ENCODE measurements at places on chromosomes 5 and 9.

- peak; percentile 97 for DNase-seq
Measured at GRCh38 chr5:41193456-41194205, 19.7 kb downstream of the C6 start.

DNA sequence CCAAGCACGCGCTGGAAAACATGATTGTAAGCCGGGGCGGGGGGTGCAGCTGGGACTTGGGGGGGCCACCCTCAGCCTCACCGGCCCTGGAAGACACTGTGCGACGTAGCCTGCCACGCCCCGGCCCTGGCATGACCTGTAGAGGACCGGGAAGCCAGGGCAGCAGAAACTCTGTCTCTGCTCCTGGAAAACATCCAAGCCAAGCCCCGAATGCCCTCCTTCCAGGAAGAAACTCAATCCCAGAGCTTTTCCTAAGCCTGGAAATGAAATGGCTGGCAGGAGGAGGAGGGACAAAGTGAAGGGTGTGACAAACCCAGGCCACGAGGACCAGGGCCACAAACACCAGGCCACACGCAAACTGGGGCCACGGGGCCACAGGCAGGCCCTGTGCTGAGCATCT lies 55.4 kb downstream of the KCNT1 start:
- no peak for DNase-seq

DNA sequence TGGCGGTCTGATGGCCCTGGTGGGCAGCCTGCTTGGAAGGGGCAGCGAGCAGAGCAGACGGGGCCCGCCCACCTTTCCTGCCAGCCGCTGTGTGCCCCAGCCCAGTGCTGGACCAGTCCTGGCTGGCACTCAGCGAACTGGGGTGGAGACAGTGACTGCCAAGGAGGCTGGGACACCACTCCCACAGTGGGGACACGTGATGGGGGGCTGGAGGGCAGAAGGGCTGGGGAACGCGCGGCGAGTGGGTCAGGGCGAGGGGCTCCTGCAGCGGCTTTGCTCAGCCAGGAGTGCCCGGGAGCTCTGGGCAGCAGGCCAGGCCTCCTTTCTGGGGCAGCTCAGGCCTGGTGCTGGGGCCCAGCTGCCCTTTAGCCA lies 19.5 kb downstream of the NCS1 start:
- no peak for DNase-seq

- DNase-seq: peak; percentile 22
Measured at GRCh38 chr9:86405926-86406325, 51.7 kb upstream of the TUT7 start.

DNA sequence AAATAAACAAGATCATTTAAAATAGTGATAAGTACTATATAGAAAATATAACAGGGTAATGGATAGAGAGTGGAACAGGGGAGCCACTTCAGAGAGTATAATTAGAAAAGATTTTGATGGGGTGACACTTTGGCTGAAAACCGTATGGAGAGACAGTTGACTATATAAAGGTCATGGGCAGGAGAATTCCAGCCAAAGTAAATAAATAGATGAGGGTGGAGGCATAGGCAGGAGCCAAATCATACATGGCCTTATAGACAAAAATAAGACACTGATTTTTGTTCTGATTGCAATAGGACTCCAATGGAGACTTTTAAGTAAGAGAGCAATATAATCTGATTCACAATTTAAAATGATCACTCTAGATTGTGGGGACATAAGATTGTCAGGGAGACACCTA lies 37.5 kb upstream of the NUDT12 start:
- DNase-seq: no peak

DNA sequence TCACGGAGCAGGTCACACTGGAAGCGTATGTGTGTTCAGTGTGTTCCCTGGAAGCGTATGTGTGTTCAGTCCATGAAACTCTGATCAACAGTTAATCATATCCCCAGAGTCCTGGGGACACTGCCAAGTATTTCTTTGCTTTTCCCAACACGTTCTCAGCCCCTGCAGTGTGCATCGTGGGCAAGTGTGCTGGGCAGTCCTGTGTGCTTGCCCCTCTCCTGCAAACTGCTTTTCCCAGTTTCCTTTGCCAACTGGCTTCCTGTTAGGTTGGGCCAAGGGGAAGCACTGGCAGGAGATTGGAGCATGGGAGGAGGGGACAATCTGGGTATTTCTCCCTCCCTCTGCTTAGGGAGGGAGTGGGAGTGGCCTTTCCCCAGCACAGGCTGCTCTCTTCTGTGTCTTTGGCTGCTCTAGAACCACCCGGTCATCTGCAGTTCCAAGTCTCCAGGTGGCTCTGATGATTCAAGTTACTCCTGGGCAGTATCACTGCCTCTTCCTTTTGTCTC lies 36.8 kb upstream of the NEK6 start:
- peak; percentile 73 for DNase-seq

DNA sequence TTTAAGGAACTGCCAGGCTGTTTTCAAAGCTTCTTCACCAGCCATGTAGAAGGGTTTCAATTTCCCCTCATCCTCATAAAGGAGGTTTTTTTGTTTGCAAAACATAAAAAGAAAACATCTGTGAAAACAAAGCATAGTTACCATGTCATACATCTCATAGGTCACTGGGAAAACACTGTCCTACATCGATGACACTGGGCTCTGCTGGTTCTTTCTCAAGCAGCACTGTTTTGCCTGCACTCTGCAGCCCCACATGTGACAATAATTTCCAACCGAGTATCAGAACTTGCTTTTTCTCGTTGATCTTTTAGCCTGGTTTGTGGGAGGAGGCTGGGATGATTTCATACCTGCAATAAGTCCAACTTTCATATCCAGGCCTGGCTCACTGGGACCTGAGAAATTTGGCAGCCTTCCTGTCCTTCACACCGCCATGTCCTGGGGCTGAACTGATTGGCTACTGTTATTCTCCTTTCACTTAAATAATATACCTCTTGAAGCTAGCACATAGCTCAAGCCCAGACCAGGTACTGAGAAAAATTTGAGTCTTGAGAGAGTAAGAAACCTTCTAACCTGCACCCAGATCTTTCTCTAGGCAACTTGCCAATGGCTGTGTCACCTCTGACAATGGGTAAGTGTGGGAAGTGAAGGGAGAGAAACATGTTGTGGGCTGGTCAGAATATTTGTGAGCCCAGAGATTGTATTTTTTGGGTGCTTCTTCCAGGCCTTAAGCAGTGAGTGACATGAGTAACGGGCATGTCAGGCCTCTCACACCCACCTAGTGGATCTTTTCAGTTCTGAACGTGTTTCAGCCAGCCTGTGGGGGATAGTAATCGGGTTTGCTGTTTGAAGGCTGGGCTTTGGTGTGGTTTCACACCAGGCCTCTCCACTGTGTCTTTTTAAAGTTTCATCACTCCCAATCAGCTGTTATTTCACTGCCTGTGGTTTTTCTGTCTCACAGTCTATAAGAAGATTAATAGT lies 502.8 kb downstream of the NTRK2 start:
- DNase-seq: no peak

- no peak for DNase-seq
Measured at GRCh38 chr5:172659570-172659908, 18.5 kb downstream of the NEURL1B start.

- no peak for DNase-seq
Measured at GRCh38 chr9:137544176-137544760, 5.9 kb downstream of the PNPLA7 start.

- DNase-seq: no peak
Measured at GRCh38 chr5:106907979-106908378, 762.8 kb downstream of the EFNA5 start.

DNA sequence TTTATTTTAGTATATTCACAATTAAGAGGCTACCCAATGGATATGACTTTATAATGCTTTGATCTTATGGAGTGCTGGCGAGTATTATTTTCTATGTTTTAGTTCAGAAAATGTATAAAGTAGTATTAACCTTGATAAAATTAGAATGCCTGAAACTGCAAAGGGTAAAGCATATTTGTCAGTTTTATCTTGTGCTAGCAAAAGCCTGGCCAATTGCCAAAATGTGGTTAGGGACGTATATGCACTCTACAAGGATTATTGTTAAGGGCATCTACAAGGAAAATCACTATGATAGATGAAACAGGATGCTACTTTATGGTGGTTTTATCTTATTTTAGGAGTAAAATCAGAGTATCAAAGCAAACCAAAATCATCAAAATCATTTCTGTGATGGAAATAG lies 281.7 kb downstream of the CCDC171 start:
- DNase-seq: no peak

DNA sequence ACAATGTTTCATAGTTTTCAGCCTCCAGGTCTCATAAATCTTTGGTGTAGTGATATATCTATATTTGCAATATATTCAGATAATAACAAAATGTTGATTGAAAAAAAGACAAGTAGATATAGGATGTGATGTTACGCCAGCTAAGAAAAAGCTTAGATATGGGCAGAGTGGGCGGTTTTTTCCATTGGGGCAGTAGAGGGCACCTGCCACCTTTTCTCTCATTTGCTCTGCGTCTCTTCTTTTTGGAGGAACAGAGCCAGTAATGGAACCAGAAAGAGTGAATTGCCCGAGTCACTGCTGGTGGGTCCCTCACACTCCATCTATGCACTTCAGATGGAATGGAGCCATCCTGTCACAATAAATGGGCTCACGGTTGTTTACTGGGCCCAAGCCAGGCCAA lies 62.1 kb upstream of the FANCC start:
- no peak for DNase-seq

GRCh38 chr9:93219692-93220091 lies 35.8 kb downstream of the WNK2 start:
- DNase-seq: no peak

- DNase-seq: peak; percentile 9
Measured at GRCh38 chr5:132020568-132021339, 9.3 kb upstream of the ACSL6 start.

DNA sequence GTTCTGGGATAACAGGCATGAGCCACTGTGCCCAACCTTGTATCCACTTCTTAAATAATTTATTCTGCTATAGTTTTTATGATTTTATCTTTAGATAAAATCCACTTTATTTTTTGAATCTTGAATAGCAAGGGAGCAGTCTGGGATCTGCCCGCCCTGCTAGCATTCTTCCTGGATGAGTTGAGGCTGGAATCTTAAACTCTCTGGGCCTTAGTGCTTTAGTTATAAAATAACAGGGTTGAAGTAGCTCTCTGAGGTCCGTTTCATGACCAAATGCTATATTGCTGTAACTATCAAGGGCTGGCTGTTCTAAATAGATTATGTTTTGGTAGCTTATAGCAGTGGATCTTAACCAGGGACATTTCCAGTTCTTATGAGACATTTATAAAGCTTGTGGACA lies 20.8 kb downstream of the ACER2 start:
- no peak for DNase-seq

GRCh38 chr9:37424204-37424685 lies 1.7 kb downstream of the GRHPR start:
- no peak for DNase-seq

GRCh38 chr5:66443462-66444130 lies 152.6 kb upstream of the MAST4 start:
- DNase-seq: no peak

DNA sequence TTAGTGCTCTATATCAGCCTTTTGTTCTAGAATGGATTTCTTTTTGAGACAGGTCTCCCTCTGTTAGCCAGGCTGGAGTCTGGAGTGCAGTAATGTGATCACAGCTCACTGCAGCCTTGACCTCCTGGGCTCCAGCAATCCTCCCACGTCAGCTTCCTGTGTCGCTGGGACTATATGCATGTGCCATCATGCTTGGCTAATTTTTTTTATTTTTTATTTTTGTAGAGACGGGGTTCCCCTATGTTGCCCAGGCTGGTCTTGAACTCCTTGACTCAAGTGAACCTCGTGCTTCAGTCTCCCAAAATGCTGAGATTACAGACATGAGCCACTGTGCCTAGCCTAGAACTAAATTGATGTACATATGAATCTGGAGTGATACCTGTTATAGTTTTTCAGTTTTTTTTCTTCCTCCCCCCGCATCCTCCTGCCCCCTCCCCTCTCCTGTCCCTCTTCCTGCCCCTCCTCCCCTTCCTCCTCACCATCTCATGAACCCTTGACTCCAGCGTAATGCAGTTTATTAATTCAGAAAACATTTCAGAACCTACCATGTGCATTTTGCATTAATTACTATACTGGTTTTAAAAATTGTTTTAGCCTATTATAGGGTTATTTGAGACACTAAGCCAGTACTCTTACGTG lies 37.4 kb upstream of the TNFAIP8 start:
- no peak for DNase-seq

- DNase-seq: no peak
Measured at GRCh38 chr5:134131578-134132350, 17.3 kb downstream of the TCF7 start.

DNA sequence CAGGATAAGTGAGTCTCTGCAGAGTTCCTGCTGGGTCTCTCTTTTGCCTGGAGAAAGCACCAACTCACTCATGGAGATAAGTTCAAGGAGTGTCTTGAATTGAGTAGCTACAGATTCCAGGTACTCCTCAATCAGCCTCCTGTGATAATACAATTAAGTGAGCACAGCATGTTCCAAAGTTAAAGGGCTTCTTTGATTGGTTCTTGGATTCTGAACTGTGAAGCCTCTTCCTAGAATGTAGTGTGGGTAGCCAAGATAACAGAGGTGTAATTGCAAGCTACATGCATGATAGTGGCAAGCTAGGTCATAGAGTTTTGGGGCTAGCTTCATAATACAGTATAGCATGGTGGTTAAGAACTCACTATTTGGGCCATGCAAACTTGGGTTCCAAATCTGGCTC lies 23.2 kb upstream of the CARNMT1 start:
- DNase-seq: no peak

DNA sequence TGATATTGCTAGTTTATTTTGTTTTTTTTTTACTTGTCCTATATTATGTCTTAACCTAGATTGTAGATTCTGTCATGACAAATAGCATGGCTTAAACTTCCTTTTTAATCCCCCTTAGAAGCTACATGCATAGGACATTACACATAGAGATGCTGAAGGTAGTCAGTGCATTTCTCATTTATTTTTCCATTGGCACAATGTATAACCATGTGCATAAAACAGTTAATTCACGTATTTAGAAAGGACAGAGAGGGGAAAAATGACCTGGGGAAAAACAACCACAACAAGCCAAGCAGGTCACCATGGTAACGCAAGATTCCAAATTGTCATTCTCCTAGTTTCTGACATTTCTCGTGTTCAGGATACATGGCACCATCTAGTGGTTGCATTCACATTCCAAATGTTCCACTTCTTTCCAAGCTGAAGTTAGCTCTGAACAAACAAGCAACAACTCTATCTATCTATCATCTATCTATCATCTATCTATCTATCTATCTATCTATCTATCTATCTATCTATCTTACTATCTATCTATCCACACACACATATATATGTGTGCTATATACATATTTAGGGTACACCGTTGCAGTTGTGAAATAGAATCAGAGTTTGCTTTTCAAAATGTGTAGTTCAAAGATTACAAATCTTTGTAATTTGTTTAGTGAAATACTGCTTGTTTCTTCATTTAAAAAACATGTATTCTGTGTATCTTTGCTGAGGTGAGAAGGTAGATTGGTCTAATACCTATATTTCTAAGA lies 487.2 kb upstream of the ST8SIA4 start:
- peak; percentile 10 for DNase-seq

DNA sequence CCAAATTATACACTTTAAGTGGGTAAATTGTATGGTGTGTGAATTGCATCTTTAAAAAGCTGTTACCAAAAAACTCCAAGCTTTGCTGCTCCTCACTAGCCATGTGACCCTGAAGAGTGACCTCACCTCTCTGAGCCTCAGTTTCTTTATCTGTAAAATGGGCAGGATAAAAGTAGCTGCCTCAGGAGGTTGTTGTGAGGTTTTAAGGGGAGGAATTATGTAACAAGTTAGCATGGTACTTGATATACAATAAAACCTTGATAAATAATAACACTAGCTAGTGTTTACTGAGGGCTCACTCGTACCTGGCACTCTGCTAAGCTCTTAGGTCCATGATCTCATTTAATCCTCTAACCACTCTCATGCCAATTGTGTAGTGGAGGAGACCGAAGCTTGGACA lies 19.0 kb upstream of the PHF19 start:
- DNase-seq: no peak

All from mucosa of gallbladder (tissue), 1 donor.